ENCODE measurements at places on chromosomes 5 and 9. TPM values are rescaled to one million over a fixed set of nuclear protein-coding genes. Genes with fewer than 3 reads are reported as not detected.

DNA sequence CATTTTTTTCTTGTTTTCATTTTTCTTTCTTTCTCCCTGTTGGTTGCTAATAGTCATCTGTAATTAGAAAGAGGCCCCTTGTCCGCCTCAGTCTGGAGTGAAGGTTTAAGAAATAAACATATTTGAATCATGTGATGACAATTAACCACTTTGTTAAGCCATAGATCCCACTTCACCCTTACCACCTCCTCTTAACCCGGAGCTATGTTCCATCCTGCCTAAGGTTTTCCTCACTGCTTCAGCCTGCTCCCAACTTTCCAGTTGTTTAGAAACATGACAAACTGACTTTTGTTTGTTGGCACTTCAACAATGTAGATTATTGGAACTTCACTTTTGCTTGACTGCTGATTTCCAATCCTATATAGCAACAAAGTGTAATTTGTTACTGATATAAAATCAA lies 37.4 kb upstream of the SSBP2 start:
- DNase-seq: no peak

Gene CSNK1A1
- 512 TPM for total RNA-seq

Gene MSX2
- 1.1 TPM for total RNA-seq

- DNase-seq: no peak
Measured at GRCh38 chr9:37377688-37378612, 44.5 kb upstream of the GRHPR start.

DNA sequence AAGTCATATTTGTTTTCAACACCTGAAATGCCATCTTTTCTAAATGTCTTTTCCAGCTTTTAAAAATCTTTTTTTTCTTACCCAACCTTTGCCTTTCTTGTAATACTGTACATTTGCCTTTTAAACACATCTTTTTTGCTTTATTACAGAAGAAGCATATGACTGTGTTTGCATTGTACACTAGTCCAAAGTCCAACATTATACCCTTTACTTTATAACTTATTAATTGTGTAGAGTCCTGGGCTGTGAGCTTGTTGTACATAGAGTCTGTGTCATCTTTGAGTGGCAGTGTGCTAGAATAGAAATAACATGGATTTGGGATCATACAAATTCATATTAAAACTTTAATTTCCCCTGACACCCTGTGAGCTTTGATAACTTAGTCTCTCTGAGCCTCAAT lies 23.7 kb downstream of the CWC27 start:
- no peak for DNase-seq

DNA sequence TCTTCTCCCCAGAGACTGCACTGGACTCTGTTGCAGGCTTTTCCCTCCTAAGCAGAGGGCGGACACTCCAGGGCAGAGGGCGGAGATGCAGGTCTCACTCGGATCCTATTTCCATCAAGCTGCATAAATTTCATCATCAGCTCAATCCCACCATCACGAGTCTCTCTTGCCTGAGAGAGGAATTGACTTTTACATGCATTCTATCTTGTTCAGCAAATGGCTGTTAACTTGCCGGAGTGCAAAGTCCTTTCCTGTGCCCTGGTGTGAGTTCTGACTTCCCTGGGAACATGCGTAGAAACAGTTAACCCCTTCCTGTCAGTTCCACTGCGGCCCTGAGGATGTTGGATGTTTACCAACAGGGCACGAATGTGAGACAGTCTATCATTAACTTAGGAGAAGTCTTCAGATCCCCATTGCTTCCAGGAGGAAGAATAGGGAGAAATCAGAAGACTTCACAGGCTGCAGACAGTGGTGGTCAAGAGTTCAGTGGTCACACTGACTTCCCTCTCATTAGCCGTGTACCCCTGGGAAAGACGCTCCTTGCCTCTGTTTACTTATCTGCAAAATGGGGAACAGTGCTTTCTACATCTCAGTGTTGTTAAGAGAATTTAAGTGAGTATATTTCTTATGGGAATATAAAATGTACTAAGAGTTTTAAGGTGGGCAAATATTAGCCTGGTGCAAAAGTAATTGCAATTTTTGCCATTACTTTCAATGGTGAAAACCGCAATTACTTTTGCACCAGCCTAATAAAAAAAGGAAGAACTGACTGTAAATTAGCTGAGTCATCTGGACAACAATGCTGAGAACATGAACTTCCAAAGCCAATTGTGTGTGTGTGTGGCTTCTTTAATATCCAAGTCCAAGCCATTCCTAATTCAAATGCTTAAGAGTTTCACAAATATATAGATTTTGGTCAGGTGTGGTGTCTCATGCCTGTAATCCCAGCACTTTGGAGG lies 248.0 kb downstream of the DRD1 start:
- DNase-seq: peak; percentile 40

DNA sequence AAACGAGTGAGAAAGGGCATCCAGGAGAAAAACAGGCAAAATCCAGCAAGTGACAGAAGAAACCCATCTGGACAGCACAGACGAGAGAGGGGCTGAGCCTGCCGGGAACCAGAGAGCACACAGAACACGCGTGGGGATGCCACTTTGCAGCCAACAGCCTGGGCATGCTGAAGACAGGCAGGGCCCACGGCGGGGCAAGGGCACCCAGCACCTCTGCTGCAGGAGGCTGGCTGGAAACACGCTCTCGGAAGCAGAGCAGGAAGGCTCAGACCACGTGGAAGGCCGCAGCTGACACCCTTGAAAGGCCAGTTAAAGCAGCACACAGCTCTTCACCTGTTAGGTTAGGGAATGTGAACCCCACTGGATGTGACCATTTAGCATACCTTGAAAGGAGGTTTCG lies 76.1 kb downstream of the SECISBP2 start:
- DNase-seq: no peak

Gene TRIM36
- 4.0 TPM for total RNA-seq

Gene TAF11L10
- not detected for total RNA-seq

DNA sequence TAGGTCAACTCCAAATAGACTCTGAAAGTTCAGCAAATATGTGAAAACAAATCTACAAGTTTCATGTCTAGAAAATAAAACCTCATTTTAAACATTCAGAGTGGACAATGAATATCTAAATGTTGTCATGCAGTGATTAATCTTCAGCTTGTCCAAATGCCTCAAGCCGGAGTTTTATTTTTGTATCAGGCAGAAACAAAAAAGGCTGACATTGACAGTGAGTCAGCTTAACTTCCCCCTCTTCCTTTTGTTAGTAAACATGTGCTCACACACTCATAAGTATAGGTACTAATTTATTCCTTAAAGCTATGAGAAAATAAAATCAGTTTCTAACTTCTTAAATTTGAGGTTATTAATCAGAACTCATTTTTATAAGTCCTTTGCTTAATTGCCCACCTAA lies 467.9 kb upstream of the DAB2 start:
- peak; percentile 30 for DNase-seq

DNA sequence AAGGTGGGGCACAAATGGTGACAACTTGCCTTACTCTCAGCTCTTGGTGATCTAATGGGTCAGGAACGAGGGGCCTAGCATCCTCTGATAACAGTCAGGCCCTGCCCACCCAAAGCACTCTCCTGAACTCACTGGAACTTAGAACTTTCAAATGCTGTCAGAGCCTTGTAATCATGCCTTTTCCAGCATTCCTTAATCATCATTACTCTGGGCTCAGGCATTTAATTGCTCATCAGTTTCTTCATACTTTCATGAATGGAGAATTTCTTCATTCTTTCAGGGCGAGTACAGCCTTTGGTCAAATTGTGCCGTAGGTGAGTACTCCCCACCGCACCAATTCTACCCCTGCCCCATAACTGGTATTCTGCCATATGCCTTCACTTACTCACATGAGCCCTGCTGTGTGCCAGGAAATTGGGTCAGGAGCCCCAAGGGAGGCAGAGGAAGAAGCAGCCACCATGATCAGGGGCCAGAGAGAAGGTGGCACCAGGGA lies 30.2 kb upstream of the DUSP1 start:
- peak; percentile 96 for DNase-seq

Gene RNF183
- 0.80 TPM for total RNA-seq

DNA sequence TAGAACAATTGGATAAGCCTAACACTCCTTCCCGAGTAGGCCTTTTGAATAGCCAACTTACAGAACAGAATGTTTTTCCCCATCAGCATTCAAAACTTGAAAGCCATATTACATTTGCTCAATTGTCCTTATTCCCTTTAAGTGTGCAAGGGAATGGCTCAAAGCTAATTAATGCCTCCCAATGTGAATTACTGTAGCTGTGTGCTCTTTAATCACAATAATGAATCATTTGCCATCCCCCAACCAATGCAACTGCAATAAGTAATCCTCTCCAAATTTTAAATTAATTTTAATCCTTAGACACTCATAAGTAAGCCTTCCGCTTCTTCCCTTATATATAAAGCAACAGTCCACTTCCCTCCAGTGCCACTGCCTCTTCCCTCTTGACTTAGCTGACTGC lies 115.9 kb downstream of the DROSHA start:
- no peak for DNase-seq
